CD4-positive, alpha-beta T cell treated with Interleukin-10 for 1 hour (primary cell): ENCODE measurements at places on chromosomes 6 and 20.

DNA sequence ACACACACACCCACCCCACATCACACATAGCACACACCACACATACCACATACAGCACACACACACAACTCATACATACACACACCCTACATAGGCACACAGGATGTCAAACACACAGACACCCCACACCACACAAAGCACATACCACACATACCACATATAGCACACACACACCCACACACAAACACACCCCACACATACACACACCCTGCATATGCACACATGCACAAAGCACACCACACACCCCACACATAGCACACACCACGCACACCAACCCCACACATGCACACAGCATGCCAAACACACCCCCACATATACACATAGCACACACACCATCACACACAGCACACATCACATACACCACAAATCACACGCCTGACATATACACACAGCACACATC is 79.1 kb downstream of the RAMACL start:
- DNase-seq: no peak

- no peak for DNase-seq
Measured at GRCh38 chr20:47392015-47392720, 35.7 kb upstream of the ZMYND8 start.

DNA sequence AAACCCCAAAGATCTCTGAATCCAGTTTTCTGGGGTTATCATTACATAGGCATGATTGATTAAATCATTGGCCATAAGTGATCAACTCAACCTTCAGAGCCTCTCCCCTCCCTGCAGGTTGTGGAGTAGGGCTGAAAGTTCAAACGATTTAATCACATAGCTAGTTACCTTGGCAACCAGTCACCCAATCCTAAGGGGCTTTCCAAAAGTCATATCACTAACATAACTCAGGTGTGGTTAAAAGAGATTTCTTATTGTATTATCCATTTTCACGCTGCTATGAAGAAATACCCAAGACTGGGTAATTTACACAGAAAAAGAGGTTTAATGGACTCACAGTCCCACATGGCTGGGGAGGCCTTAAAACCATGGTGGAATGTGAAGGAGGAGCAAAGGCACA is 935.1 kb upstream of the SLC35B3 start:
- no peak for DNase-seq

GRCh38 chr6:116397914-116398313 is 27.2 kb downstream of the DSE start:
- DNase-seq: no peak

- DNase-seq: no peak
Measured at GRCh38 chr6:97150932-97151331, 132.1 kb downstream of the MMS22L start.

DNA sequence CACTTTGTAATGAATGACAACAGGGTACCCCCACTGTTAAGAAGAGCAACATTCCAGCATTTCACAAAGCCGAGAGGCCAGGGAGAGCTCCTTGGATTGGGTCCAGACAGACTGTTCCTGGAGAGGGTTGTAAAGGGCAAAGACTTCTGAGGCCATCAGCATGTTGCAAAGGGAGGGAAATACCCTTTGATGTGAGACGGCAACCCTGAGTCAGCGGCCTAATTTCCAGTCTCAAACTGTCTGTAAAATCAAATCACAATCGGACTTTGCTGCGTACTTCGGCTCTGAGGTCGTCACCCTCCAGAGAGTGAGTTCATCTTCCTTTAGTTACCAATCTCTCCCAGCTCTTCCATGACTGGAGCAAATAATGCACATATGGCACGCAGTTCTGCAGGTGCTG is 101.0 kb upstream of the DTNBP1 start:
- no peak for DNase-seq

- no peak for DNase-seq
Measured at GRCh38 chr6:163260111-163260895, 154.2 kb upstream of the QKI start.

DNA sequence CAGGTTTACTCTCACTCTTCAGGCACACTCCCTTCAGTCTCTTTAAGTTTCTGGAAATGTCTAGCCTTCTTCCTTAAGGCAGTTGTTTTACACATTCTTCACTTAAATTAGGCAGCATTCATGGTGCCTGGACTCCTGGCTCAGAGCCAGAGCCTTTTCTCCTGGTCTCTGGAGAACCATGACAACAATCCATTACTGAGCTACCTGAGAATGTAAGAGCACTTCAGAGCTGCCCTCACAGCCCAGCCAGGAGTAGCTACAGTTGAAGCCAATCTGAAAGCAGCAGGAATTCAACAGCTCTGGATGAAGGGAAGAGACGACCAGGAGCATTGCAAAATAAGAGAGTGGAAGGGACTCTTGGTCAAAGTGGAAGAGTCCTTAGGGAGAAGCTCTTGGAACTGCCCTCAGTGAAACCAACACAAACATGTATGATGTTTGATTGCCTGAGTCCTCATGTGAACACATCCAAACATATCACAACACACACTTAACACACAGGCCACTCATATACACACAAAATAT is 416.8 kb upstream of the SPTLC3 start:
- no peak for DNase-seq

GRCh38 chr6:137780447-137781034 is 86.5 kb upstream of the TNFAIP3 start:
- DNase-seq: no peak

GRCh38 chr20:52193133-52193532 is 1.6 kb upstream of the ZFP64 start:
- no peak for DNase-seq

DNA sequence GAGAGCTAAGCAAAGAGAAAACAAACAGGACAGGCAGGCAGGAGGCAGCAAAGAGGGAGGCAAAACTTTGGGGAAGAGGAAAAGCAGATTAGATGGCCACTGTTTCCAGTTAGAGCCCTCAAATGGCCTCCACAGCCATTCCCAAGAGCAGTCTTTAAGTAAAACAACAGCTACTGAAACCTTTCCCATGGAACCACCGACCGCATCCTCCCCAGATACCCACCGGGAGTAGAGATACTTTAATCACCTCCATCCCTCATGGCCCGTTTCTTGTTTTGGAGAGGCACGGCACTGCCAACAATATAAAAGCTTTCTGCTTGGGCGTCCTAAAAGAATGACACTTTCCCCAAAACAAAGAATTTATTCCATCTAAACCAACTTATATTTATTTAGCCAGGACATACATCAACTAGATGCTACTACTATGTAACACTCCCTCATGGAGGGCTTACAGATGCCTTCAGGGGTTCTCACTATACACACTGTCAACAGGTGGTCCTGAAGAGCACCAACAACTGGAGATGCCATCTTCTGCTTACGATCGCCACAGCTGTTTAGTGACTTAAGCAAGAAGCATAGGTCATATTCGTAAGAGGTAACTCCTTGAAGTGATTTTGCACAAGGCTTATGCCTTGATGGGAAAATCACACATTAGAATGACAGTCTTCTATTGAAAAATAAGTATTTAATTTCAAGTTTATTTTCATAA is 43.4 kb downstream of the CNKSR3 start:
- DNase-seq: no peak

- DNase-seq: no peak
Measured at GRCh38 chr6:34370361-34370760, 22.1 kb downstream of the NUDT3 start.

DNA sequence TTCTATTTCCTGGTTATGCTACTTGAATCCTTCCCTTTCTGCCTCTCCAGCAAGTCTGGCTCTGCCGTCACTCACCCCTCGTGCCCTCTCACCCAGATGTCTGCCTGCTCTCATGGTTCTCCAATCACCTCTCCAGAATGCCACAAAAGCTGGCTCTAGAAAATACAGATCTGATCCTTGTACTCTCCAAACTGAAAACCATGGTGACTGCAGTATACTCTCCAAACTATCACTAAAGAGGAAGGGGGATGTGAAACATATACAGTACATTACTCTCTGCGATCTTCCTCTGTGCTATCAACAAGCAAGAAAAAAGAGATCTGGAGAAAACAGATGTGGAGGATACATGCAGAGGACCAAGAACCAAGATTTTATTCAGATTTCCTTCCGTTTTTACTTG is 91.1 kb downstream of the ATXN1 start:
- DNase-seq: no peak

- DNase-seq: no peak
Measured at GRCh38 chr6:13103169-13103568, 225.2 kb downstream of the TBC1D7 start.

DNA sequence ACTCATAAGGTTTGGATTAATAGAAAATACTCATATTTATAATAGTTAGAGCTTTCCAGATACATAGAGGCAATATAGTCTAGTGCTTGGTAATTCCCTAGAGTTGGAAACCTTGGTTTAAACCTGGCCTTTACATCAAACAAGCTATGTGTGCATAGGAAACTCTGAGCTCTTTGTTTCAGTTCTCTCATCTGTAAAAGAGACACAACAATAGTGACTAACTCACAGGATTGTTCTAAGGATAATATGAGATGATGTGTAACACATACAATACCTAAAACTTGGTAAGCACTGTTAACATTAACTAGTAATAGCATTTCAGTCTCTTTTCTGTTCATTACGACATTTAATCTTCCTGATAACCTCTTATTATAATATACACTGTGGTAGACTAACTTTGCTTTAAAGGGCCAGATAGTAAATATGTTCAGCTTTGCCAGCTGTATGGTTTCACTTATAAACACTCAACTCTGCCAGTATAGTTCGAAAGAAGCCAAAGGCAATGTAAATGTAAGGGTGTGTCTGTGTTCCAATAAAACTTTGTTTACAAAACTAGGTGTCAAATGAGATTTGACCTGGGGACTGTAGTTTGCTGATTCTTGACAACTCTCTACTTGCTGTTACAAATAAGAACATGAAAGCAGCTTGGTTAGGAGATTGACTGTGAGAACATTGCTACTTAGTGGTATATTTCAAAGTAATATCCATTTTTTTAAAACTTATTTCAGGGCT is 370.6 kb upstream of the FLRT3 start:
- DNase-seq: no peak

GRCh38 chr6:156953479-156954146 is 176.4 kb downstream of the ARID1B start:
- peak; percentile 70 for DNase-seq

DNA sequence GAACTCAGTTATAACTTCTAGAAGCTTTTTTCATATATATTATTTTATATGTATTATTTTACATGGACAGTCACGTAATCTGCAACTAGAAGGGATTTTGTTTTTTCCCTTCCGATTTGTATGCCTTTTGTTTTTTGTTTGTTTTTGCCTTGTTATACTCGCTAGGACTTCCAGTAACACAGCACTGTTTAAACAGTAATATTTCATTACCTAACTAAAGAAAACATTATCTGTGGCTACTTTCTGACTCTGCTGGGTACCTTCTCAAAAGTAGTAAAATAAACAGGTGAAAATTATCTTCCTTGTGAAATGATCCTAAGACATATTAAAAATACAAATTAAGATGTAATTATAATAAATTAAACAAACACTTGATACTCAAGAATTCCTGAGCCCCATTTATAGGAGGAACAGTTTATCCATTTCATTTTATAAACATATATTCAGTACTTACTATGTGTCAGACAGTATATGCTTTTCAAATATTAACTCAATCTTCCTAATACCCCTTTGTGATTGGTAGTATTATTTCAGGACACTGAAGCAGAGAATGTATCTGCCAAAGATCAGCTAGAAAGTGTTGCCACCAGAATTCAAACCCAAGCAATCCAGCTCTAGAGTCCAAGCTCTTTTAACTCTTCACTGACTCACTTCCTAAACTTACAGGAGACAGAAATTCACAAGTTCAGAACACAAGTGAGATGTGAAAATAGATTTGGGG is 65.3 kb downstream of the MAP3K5 start:
- DNase-seq: no peak

DNA sequence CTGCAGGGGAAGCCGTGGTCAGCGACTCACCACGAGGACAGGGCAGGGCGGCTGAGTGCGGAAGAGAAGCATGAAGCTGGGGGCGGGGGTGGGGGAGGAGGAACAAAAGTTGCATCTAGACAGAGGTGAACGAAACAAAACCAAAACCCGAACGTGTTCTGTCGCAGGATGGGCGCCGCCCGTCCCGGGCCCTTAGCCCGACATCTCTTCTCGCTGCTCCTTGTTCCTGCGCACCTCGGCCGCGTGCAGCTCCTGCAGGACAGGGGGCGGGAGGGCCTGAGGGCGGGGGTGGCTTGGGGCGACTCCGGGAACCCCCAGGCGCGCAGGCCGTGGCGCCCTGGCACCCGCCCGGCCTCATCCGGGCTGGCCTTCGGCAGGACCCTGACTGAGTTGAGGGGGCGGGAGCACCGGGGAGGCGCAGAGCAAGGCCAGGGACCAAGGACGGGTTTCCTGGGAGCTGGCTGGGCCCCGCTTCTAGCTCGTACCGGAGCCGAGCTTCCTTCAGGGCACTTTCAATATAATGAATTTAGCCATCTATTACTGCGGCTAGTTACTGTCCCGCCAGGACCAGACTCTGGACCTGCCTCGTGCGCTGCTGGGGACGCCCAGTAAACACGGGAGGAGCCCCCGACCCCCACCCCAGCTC is 12.0 kb downstream of the STMN3 start:
- DNase-seq: peak; percentile 60

- DNase-seq: no peak
Measured at GRCh38 chr20:38536310-38536709, 44.7 kb upstream of the ADIG start.

DNA sequence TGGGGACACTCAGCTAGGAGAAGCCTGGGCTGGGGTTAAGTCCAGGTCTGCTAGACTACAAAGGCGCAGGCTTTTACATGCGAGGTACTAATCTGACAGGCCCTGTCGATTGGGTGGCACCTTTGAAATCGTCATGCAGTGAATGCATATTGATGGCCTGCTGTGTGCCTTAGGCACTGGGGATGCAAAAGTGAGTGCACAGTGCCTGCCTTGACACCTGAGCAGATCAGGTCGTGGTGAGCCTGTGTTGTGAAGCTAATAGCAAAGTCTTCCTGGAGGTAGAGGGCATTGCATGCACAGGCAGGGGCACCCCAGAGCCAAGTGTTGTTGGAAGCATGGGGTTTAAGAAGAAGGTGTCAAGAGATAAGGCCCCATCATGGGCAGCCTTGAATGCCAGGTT is 16.9 kb downstream of the LRRC1 start:
- DNase-seq: no peak

- DNase-seq: no peak
Measured at GRCh38 chr6:153960281-153960680, 78.8 kb upstream of the OPRM1 start.

DNA sequence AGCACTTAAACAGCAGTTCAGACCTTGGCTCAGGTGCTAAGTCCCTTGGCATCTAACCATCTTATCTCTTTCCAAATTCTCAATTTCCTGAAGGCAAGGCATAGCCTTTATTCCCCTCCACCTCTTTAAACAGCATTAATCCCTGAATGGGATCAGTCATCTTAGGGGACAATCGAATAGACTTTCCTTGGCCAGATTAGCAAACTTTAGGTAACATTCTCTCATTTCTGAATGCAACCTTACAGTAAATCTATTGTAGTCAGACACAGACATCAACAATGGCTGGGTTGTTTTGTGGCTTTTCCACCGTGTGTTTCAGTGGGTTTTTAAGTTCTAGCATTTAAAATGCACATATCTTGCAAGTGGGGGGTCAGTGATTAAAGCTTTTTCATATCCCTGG is 56.8 kb downstream of the ATP9A start:
- no peak for DNase-seq

GRCh38 chr6:56518995-56519767 is 123.5 kb downstream of the DST start:
- DNase-seq: no peak

- DNase-seq: peak; percentile 68
Measured at GRCh38 chr6:129748212-129748900, 38.4 kb upstream of the ARHGAP18 start.
